ENCODE measurements at places on chromosomes 7 and 10.

- no peak for DNase-seq
These were observed 74.1 kb downstream of the VIPR2 start for GRCh38 chr7:159070431-159071148.

DNA sequence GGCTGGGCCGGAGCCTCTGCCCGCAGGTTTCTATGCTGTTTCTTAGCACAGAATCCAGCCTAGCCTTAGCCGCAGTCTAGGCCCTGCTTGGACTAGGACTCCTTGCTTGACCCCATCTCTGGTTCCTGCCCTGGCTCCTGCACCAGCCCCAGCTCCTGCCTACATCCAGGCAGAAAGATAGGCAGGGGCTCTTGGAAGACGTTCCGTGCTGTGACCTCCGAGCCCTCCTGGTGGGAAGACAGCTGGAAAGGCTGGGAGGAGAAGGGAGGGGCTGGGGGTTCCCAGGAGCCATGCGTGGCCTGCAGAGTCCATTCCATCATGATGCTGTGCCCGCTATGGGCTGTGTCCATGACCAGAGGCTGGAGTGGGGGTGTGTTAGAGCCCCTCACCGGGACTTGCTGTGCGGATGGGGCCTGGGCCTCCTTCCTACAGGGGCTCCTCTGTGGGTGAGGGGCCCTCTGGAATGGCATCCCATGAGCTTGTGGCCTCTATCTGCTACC lies 26.2 kb downstream of the RAMP3 start:
- DNase-seq: no peak

DNA sequence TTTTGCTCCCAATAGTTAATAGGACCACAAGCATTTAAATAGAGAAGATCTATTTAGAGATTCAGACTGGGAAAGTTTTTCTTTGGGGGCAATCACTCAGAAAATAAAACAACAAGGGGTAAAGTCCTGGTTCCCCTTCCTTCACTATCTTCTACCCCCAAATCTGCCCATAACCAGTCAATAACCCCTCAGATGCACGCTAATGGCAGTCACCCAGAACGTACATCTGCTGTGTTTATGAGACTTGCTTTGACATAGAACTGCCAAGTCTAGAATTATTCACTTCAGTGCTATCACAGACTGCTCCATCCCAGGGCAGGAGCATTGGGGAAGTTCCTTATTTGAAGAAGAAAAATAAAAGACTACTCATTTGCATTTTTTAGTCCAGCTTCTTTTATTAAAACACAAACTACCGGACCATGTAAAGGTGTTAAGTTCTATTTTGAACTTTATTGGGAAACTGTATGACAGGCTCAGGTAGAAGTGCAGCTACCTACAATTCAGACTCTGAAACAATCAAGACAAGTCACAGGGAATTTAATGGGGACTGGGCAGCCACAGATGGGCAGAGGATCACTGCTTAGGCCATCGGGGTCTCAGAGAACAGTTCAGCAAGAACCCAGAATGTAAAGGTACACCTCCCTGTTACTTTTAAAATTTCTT lies 38.4 kb downstream of the ANK3 start:
- DNase-seq: no peak

DNA sequence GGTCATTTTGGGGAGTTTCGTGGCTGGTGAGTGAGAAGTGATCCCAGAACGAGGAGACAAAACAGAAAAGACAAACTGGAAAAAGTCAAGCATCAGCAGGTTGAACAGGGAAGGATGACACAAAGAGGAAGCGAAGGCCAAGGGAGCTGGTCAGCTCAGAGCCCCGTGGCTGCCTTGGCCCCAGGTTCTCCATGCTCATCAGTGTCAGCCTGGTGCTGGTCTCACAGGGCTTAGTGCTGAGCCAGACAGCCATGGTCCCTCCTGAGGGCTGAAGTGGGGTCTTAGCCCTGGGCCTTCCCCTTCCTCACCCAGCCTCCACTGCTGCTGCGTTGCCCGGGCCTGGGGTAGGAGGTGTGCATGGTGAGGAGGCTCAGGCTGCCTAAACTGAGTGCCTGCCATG lies 183.6 kb downstream of the PFKFB3 start:
- DNase-seq: no peak

DNA sequence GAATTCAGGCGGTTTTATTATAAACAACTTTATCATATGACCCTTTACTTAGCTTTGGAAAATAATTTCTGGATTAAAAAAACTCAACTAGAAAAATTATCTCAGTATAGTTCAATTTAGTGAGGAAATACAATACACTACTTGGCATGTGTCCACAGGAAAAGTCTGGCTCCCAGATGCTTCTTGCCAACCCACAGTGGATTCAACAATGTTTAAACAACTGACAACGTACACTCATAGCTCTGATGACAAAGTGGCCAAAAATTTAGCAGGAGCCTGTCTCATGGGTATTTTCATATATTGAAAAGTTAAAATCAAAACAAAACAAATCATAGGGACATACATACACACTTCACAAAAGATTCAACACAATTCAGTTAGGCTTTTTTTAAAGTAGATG lies 158.8 kb downstream of the SKAP2 start:
- no peak for DNase-seq

DNA sequence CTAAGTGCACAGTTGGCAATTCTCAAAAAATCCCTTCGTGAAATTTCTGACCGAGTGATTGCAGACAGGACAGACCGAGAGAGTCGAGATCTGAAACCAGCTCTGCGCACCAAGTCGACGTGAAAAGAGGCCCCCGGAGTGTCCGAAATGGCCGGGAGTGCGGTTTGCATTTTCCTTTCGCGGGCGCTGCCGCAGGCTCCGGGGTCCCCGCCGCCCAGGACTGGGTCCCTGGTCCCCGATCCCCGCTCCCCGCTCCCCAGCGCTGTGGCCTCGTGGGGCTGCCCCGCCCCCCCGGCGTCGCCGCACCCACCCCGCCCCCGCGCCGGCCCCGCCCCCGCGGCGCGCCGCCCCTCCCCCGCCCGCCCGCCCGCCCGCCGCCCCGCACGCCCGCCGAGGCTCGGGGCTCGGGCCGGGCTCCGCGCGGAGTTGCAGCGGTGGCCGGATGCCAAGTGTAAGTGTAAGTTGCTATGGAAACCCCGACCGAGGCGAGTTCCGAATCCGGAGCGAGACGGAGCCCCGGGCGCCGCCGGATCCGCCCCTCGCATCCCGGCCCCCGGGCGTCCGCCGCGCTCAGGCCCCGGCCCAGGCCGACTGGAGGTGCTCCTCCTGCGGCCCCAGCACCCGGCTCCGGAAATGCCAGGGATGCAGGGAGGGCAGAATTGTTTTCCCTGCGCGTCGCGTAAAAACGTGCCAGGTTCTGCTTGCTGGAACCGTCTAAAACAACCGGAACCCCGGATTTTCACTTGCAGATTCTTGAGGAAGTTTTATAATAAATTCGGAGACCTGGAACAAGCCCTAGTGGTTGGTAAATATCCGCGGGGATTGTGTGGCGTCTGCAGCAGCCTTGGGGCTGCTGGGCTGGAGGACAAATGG lies 4.6 kb downstream of the BMI1 start:
- peak; percentile 69 for DNase-seq

GRCh38 chr10:49645871-49646870 lies 32.3 kb downstream of the CHAT start:
- DNase-seq: no peak

GRCh38 chr7:33895025-33895804 lies 10.1 kb upstream of the BMPER start:
- DNase-seq: peak; percentile 60

- no peak for DNase-seq
These were observed 147.5 kb upstream of the RSU1 start for GRCh38 chr10:16964576-16965343.

DNA sequence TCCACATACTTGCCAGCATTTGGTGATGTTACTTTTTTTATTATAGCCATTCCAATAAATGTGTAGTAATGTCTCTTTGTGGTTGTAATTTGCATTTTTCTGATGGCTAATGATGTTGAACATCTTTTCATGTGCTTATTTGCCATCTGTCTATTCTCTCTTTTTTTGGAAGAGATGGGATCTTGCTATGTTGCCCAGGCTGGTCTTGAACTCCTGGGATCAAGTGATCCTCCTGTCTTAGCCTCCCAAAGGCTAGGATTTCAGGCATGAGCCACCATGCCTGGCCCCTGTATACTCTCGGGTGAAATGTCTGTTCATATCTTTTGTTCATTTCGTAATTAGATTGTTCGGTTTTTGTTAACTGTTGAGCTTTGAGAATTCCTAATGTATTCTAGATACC lies 3.4 kb downstream of the OGDH start:
- DNase-seq: no peak

DNA sequence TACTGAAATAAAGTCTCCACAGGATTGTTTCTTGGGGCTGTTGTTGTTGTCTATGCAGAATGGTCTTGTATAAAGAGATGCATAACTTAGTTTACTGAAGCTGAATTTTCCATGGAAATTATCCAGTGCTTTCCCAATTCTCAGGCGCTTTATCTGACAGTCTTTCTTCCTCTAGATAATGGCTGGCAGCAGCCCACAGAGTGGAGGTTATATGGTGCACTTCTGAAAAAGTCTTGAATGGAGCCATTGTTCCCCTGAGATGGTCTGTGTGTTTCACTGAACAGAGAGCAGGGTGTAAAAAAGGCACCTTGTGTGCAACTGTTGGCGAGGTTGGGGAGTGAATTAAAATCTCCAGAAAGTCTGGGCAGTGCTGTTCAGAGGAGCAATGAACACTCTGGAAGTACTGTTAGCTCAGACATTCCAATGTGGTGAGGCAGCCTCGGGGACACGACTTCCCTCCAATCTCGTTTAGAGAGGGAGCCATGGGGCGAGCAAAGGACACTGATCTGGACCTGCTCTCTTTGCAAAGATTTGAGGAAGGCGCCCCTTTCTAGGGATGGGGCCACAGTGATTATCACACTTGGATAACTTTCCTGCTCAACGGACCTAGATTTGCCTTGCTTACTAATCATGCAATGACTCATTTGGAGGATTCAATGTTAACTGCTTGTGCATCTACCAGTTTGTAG lies 2.0 kb upstream of the PLCE1 start:
- DNase-seq: no peak

GRCh38 chr10:61179771-61180170 lies 235.8 kb upstream of the RHOBTB1 start:
- DNase-seq: no peak

DNA sequence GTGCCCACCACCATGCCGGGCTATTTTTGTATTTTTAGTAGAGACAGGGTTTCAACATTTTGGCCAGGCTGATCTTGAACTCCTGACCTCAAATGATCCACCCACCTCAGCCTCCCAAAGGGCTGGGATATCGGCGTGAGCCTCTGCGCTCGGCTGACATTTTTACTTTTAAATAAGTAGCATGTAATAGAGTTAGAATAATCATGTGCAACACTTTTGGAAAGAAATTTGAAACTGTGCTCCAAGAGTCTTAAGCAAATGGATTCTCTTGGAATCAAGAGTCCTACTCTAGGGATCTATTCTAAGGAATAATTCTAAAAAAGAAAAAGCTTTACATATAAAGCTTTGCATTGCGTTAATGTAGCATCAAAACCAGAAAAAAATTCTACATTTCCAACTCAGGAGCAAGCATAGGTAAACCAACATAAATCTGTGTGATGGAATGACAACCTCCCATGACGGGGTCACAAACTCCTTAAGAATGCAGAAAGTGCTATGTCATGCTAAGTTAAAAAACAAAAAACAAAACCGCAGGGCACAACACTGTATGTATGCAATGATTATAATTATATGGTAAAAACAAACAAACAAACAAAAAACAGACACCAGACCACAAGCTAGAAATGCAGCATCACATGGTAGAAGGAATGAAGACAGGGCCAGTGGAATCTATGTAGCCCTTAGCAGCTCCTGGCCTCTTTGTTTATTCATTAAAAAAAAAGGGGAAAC lies 98.7 kb downstream of the RNF216 start:
- no peak for DNase-seq

DNA sequence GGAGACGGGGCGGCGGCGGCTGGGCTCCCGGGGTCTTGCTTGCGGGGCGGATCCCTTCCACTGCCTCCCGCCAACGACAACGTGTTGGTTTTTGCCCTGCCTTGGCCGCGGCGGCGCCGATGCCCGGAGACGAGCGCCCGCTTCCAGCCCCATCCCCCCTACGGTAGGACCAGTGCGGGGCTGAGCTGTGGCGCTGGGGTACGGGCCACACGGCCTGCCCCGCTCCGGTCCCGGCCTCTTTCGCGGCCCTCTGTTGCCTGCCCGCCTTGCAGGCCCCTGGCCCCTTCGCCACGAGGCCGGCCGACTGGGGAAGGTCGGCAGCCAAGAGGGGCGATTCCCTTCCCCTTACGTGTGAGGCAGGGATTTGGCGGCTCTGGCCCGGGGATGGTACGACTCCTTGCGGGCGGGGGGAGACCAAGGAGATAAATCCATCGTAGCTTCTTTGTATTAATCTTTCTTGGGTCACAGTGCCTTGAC lies 488 bp downstream of the EIF4H start:
- DNase-seq: peak; percentile 20

- DNase-seq: no peak
These were observed 52.0 kb downstream of the TSPAN15 start for GRCh38 chr10:69503001-69503895.

DNA sequence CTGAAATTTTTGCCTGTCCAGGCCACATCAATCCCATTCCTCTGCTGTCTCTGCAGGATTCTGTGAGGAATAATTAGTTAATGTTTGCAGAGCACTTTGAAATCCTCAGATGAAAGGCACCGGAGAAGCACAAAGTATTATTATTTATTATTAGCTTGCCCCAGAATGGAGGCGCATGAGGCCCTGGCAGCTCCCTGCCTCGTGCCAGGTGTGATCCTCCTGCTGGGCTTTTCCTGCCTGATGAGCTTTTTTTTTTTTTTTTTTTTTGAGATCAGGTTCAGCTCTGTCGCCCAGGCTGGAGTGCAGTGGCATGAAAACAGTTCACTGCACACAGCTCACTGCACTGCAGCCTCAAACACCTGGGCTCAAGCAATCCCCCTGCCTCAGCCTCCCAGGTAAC lies 65.2 kb downstream of the TCF7L2 start:
- no peak for DNase-seq

- no peak for DNase-seq
These were observed 30.2 kb upstream of the GJD4 start for GRCh38 chr10:35574924-35575352.

GRCh38 chr7:50868426-50869100 lies 85.9 kb upstream of the GRB10 start:
- no peak for DNase-seq

DNA sequence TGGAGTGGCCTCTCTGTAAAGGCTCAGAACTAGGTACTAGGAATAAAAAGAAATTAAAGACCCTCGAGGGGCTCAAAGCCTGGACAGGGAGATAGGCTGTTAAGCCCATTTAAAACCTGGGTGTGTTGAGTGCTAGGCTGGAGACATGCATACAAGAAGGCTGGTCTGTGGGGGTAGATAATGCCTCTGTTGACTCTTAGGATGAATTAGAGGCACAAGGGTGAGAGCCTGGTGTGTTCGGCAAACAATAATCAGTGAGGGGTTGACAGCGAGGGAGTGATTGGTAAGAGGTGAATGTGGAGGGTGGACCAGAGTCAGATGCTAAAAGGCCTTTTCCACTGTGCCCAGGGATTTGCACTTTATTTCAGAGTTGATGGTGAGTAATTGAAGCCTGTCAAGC lies 12.7 kb downstream of the GSTO2 start:
- DNase-seq: no peak

GRCh38 chr7:146314962-146315361 lies 198.4 kb downstream of the CNTNAP2 start:
- no peak for DNase-seq

GRCh38 chr10:91287276-91287675 lies 66.8 kb downstream of the PCGF5 start:
- DNase-seq: no peak

- DNase-seq: peak; percentile 1
These were observed 13.8 kb upstream of the CYP3A5 start for GRCh38 chr7:99693427-99694200.
